ENCODE measurements at places on chromosomes 5 and 9.

GRCh38 chr5:33487236-33487635 is 46.5 kb downstream of the TARS1 start:
- no peak for DNase-seq

DNA sequence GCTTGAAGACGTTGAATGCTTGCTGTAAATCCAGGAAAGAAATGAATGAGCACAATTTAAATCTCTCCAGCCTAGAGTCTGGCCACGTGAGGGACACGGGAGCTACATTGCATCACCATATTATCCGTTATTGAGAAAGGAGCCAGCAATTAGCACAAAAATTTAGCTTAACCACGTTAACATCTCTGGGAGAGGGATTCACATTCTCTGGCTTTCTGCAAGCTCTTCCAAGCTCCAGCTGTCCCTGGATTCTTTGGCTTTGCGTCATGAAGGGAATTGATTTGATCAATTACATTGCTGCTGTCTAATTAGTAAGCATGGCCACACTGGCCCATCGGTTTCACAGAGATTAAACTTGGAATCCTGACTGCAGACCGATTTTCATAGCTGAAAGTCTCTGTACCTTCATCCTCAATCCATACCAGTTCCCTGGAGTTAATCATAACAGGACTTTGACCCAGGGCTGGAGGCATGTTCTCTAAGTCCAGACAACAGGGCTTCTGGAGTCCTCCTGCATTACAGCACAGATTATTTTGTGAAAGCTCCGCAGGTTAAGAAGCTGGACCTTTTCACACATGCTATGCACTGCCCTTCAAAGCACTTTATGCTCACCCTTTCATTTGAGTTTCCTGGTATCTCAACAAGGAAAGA is 31.6 kb downstream of the ADRA1B start:
- DNase-seq, result no peak

GRCh38 chr5:483011-483410 is 40.0 kb downstream of the EXOC3 start:
- no peak for DNase-seq

GRCh38 chr9:71791875-71792274 is 23.6 kb upstream of the CEMIP2 start:
- DNase-seq, result no peak

DNA sequence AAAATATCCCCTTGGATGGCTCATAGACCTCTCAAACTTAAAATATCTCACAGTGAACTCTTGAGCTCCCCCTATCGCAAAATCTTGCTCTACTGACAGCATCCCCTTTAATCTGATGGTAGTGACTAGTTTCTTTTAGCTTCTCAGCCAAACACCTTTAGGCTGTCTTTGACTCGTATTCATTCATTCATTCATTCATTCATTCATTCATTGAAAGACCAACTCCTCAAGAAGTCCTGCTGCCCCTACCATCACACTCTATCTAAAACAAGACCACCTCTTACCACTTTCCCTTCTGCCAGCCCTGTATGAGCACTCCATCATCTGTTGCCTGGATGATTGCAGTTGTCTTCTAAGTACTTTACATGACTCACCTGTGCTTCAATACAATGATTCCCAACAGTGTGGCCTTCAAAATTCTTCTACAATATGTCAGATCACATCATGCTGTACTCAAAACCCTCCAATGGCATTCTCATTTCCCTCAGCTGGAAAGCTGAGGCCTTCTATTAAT is 46.8 kb downstream of the ITGA2 start:
- peak; percentile 3 for DNase-seq

- no peak for DNase-seq
Measured at GRCh38 chr5:141882594-141883183, 4.5 kb upstream of the PCDH1 start.

DNA sequence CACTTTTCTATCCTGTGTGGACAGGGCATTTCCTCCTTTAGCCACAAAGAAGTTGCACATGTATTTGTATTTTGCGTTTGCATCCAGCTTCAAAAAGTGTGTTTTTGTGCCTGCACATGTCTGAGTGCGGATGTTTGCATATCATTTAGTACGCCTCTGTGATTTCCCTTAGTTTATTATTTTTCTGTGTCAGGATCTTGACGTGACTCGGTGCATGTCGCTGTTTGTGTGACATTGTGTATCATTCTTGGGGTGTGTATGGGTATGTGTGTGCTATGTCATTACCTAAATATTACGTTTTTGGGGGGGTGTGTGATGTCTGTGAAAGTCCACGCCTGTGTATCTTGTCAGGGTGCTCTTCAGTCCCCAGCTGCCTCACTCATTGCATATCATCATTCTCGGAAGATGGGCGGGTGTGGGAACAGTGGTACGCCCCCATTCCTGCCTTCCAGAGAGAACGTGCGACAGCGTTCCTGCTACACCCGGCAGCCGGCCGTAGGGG is 416 bp upstream of the PAIP2 start:
- DNase-seq, result no peak

DNA sequence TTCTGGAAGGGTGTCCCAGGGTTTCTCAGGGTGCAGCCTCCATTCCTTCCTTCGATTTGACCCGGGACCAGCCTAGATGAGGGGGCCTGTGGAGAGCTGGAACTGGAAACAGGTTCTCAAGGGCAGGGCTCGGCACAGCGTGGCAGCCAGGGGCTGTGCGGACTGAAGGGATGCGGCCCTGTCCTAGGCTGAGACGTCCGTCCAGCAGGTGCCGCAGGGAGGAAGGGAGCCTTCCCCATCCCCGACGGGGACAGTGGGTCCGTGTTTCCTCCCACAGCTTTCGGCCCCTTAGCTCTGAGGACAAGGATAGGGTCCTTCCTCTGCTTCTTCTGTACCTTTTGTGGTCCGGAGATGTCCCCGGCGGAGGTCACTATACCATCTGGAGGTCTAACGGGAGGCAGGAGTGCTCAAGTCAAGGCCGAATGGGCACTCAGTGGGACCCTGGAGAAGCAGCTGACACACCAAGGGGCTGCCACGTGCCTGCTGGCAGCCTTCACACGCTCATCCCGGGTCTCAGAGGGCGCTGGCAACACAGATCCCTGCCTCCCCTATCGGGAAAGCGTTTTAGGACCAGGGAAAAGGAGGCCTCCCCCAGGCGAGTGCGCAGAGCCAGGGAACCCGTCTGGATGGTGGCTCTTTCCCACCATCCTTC is 49.9 kb downstream of the USP20 start:
- peak; percentile 46 for DNase-seq

- no peak for DNase-seq
Measured at GRCh38 chr5:168706655-168707069, 127.5 kb upstream of the PANK3 start.

DNA sequence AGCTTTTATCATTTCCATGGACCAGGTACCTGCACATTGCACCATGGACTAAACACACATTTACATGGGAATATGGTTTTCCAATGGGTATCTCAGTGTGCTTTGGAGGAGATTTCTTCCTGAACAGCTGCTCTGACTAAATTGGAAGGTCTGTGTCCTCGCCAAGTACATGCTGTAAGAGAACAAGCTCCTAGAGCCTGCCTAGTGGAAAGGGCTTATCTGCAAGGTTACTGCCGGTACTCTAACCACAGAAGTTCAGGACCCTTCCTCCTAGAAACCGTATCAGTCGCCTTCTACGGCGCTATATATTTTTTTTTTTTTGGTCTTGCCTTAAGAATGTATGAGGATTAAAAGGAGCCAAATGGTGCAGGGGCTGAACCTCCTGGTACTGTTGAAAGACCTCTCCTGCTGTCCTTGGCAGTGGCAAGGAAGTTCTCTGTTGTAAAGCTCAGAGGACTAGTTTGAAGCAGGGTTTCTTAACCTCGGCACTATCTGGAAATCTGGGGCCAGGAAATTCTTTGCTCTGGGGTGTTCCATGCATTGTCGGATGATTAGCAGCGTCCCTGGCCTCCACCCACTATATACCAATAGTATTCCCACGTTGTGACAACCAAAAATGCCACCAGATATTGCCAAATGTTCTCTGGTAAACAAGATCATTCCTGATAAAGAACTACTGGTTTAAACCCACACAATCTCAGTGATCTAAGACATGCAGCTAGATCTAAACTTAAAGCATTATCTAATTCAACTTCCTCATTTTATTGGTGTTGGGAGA is 107.4 kb downstream of the FBXO38 start:
- DNase-seq, result no peak

DNA sequence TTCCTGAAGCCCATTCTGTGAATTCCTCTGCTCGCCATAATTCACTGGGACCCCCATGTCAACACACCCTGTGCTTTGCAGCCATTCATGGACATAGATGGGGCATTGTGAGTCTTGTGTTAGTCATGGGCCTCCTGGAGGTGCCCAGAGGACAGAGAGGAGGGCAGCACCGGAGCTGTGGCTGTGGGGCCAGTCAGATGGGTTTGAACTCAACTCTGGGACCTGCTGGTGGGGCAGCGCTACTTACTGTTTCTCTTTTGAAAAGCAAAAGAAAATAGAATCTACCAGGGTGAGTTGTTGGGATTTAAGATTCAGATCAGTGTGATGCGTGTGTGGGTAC is 11.3 kb upstream of the EXOC3 start:
- DNase-seq, result no peak

GRCh38 chr9:91939978-91940377 is 10.1 kb downstream of the ROR2 start:
- no peak for DNase-seq

- no peak for DNase-seq
Measured at GRCh38 chr5:124996764-124997077, 250.3 kb upstream of the ZNF608 start.

DNA sequence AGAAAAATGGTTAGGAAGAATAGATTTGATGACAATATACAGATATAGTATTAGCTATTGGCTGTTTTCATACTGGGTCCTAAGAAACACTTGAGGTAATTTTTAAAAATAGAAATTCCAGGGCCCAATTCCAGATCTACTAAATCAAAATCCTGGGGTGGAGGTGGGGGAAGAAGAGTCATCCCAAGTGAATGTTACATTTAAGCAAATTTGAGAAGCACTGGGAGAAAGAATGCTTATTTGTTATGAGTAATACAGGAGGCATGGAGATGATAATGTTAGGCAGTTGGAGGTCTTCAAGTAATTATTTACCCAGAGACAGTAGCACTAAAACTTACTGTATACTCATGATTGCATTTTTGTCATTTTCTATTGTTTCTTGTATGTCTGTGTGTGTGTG is 93.0 kb upstream of the DAB2 start:
- DNase-seq, result no peak

DNA sequence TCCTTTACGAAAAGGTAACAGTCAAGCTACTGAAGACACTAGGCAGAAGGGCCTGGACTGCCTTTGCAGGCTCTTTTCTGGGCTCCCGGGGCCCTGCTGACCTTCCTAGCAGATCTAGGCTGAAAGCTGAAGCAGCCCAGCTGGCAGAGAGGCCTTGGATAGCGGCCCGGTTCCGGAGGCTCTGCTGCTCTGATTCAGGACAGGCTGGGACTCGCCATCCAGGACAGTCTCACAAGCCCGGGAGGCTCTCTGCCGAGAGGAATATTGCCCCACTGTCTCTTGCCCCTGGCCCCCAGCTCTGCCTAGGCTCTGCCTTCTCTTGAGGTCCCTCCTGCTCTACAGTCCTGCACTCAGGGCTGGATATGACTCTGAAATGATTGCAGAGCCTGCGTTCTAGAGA is 67.8 kb downstream of the PSD2 start:
- DNase-seq, result no peak

GRCh38 chr9:90868555-90868954 is 66.9 kb downstream of the SYK start:
- no peak for DNase-seq

DNA sequence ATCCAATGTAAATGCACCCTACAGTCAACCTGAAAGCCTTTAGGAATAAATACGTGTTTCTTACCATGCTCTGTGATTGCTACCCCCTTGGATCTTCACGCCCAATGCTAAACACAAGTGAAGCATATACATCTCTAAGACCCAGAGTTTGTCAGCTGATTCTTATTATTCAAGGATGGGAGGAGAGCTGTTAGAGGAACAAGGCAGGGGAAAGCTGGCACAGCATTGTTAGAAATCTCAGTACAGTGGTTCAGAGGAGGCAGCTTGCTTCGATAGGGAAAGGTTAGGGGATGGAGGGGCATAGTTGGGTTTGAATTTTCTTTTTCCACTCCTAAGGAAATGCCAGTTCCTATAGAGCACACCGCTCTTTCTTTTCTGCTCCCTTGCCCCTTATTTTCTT is 16.7 kb upstream of the TAF11L2 start:
- DNase-seq, result no peak

GRCh38 chr5:120152472-120152871 is 311.6 kb upstream of the PRR16 start:
- no peak for DNase-seq

DNA sequence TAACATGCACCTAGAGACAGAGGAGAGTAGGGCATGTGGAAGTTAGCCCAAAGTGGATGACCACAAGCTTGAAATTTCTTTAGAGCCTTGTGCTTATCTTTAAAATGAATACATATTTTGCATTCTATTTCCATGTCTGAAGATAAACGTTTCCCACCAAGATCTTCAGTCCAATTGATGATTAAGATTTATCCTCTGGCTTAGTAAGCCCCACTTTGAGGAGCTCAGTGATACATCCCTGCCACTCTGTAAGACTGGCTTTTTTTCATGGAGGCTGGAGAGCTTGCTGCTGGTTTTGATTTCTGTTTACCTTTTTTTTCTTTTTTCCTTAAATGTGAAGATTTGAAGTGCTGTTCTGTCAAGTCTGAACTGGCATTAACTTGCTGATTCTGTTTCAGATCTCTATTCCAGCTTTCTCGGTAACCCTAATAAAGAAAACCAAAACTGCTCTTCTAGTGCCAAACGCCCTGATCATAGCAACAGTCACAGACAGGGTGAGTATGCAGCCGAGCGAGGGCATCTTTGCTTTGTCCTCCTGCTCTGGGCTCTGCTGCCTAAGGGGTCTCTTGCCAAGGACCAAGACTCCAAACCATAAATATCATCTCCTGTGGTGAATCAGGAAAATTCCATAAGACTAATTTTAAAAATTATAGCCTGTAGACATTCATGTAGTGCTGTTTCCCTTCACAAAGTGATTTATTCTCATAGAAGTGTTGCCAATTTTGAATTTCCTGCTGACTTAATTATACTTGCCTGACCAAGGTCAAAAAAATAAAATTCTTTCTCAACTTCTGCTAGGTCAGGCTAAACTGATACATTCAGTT is 54.3 kb downstream of the GRAMD2B start:
- no peak for DNase-seq

- no peak for DNase-seq
Measured at GRCh38 chr5:2164586-2164985, 281.9 kb upstream of the IRX4 start.

GRCh38 chr5:179874136-179874535 is 15.5 kb upstream of the MRNIP start:
- no peak for DNase-seq

DNA sequence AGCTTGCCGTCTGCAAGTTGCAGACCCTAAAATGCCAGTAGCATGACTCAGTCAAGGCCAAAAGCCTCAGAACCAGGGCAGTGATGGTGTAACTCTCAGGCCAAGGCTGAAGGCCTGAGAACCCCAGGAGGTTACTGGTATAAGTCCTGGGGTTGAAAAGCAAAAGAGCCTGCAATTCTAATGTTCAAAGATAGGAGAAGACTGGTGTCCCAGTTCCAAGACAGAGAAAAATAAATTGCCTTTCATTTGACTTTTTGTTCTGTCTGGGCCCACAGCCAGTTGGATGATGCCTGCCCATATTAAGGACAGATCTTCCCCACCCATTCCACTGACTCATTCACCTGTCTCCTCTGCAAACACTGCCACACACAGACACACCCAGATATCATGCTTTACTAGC is 673.2 kb downstream of the CDH18 start:
- DNase-seq, result no peak
